Diencephalon (tissue), 1 donor: ENCODE measurements at places on chromosomes 6 and 20. TPM values are rescaled to one million over a fixed set of nuclear protein-coding genes. Genes with fewer than 3 reads are reported as not detected.

PTGIS gene
- total RNA-seq = 11.1 TPM

MMP24 gene
- 80.5 TPM for total RNA-seq

OPRL1 gene
- 33.4 TPM for total RNA-seq

OR2B6 gene
- total RNA-seq = not detected

PKIG gene
- 36.0 TPM for total RNA-seq
